ENCODE measurements at places on chromosomes 5 and 9.

GRCh38 chr9:91378695-91379127 lies 17.0 kb upstream of the AUH start:
- DNase-seq = no peak

DNA sequence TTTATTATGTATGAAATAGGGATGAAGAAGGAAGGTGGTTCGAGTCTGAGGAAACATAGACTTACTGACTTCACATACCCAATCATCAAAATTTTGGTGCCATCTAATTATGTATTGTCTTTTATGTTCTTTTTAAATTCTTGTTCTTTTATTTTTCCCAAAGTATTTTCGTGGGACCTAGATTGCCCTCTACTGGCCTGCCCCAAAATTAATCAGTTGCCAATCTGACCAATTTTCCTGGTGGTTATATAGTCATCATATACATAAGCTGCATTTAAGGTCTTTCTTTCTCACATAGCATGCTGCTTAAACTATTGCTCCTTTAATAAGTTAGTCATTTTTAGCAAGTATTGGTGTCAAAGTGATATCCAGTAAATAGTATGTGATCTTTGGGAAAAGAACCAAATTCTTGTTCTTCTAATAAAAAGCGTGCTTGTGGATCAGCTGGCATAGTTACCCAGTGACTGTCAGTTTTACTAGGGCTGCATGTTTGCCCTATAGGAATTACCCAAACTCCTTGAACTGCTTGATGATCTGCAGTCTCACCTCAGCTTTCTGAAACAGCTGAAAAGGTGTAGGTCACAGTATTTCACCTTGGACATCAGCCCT lies 223.5 kb downstream of the SH3GL2 start:
- no peak for DNase-seq

- no peak for DNase-seq
These were observed 35.0 kb downstream of the ARL15 start for GRCh38 chr5:54275361-54275760.

DNA sequence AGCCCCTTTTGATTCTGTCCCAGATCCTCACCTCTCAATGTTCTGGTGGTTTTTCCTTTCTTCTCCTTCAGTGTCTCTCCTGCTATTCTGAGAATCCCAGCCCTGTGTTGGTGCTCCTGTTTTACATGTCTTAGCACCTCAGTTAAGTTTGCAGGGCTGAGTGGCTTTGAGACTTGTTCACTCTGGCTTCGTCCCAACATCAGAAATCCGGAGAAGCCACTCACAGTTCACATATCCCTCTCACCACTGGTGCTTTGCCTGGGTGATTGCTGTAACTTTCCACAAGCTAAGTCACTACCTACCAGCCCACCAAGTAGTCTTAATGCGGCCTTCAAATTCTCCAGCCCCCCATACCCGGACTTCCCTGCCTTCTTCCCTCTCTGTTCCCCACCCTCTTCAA lies 40.2 kb downstream of the CYFIP2 start:
- DNase-seq = no peak

DNA sequence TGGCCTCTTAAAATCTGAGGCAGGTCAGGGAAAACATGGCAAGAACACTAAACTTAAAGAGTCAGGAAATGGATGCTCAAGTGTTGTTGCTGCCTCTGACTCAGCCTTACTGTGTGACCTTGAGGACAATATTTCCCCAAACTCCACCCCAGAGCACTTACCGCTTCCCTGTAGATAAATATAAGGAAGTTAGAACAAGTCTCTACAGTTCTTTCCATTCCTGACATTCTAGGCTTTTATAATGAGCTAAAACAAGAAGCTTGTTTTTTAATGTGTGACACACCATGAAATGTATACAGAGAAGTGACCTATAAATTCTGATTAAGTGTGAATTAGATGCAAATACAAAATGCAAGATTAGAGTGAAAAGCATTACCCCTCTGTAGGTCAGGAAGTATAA lies 129.3 kb downstream of the GRIA1 start:
- DNase-seq = no peak

- DNase-seq = no peak
These were observed 172.9 kb upstream of the NREP start for GRCh38 chr5:111929867-111930266.

- DNase-seq = no peak
These were observed 41.8 kb upstream of the TCF7 start for GRCh38 chr5:134072471-134073210.

GRCh38 chr5:172458976-172459782 lies 4.9 kb upstream of the SH3PXD2B start:
- DNase-seq = no peak

DNA sequence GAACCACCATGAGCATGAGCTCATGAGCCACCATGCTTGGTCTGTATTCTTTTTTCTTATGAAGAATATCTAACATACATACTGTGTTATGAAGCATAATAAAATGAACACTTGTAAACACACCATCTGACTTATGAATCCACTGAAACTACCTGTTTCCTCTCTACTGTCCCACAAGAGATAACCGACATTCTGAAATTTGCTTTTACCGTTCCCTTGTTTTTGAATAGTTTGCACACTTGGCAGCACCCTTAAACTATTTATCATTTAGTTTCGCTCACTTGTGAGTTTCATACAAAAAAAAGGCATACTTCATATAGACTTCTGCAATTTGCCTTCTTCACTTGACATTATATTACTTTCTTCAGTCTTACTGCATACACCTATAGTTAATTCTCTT lies 8.9 kb downstream of the LARS1 start:
- DNase-seq = no peak

DNA sequence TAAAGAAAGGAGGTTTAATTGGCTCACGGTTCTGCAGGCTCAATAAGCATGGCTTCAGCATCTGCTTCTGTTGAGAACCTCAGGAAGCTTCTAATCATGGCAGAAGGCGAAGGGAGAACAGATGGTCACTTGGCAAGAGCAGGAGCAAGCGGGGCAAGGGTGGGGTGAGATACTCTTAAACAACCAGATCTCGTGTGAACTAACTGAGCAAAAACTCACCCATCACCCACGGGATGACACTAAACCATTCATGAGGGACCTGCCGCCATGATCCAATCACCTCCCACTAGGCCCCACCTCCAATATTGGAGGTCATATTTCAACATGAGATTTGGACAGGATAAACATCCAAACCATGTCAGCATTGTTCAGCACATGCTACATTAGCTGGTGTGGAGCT lies 89.1 kb upstream of the HAND1 start:
- DNase-seq = no peak

GRCh38 chr5:14547666-14548065 lies 33.9 kb upstream of the OTULINL start:
- no peak for DNase-seq

- no peak for DNase-seq
These were observed 101.0 kb downstream of the KCNT1 start for GRCh38 chr9:135802876-135803419.

DNA sequence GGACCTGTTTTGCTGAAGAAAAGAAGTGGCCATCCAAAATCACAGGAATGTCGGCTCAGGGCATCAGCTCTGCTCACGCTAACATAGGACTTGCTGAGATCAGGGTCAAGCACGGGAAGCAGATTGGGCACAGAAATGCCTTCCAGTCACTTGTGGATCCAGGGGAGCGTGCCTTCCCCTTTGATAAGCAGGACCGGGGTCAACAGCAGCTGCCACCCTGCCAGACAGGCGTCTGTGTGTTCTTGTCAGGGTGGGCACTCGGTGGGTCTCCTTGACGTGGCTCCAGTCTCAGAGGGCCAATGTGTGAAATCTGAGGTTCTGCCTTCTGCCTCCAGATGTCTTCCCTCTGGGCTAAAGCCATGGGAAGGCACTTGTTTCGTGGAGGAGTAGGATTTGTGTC lies 313.7 kb upstream of the IRX4 start:
- no peak for DNase-seq

- DNase-seq = peak; percentile 32
These were observed 5.3 kb downstream of the ANKS6 start for GRCh38 chr9:98790842-98791607.

DNA sequence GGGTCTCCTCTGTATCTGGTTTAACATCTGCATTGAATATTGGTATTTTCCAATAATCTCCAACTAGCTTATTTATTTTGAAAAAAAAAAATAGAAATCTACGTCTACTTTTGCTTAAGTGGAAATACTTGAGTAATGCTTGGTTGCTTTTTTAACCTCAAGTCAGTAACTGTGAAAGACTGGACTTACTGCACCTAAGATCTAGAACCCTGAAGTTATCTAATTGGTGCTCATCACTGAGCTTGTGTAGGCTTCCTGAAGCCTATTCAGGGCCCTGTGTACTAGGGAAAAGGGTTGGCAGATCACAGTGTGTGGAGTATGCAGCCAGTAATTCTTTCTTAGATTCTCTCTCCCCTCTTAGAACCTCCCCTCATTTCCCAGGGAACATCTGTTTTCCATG lies 16.2 kb downstream of the SLC1A1 start:
- no peak for DNase-seq

DNA sequence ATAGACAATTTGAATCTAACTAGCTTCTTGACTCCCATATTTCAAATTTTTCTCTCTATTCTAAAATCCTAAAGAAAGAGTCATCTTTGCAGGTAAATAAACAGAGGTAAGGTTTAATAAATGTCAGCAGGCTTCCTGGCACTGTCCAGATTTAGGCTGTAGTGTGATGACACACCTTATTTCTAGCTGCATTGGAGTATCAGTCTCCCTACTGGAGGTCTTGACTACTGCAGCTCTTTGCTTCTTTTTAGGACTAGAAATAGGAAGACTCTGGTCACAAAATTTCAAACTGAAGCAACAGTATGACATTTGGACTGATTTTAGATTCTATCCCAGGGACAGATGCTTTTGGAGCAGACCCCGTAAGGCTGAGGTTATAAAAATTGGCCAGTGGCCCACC lies 40.7 kb upstream of the PPP3R2 start:
- no peak for DNase-seq

DNA sequence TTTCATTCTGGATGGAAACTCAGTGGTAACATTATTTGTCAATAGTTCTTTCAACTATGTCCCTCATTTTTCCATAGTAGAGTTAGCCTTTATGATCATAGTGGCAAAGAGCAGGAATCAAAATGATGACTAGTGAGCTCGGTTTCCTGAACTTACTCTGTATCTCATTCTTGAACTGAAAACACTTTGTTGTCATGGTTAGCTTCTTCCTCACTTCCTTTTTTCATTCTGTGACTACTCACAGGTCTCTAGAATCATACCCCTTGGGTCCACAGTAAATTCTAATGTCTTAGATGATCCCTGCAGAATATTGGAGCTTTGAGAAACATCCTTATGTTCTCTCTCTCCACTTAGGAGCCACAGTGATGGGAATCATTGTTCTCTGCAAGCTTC lies 29.4 kb upstream of the RECK start:
- no peak for DNase-seq

GRCh38 chr5:53480416-53481158 lies at the start of gene FST:
Gene FST (plus strand): TSS chr5:53480629. CDS start chr5:53480792, 163 bp downstream.
- DNase-seq = no peak

- no peak for DNase-seq
These were observed 146.4 kb downstream of the GABRB2 start for GRCh38 chr5:161399996-161400562.

DNA sequence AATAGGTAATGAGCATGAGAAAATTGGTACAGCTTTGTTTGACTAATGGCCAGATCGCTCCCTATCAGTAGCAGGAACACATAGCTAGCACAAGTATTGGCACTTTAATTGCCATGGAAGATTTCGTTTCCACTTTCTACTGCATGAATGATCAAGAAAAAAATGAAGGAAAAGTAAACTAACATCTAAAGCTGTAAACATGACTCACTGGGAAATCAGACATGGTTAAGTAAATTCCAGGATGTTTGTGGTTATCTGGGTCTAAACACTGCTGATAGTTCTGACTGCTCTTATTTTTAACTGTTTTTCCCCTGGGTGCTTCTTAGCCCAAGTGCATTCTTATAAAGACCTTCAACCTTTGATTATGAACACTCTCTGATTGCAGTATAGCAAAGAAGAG lies 388.9 kb downstream of the NR2F1-AS1 start:
- DNase-seq = no peak

DNA sequence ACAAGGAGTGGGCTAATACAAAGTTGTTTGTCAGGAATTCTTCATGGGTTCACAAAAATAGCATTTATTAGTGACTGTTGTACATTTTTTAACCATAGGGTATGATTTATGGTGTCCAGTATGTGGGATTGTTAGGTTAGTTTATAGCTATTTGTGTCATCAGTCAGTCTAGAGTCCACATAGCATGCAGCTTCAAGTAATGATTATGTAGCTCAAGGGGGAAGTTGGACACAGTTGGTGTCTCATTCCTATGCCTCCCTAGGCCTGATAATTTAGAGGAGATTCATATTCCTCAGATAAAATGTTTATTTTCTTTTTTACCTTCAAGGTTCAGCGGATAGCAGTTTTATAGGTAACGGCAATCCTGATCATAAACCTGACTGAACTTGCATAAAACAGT lies 153.8 kb downstream of the OXCT1 start:
- DNase-seq = no peak

GRCh38 chr5:107248066-107248695 lies 422.6 kb downstream of the EFNA5 start:
- DNase-seq = no peak

DNA sequence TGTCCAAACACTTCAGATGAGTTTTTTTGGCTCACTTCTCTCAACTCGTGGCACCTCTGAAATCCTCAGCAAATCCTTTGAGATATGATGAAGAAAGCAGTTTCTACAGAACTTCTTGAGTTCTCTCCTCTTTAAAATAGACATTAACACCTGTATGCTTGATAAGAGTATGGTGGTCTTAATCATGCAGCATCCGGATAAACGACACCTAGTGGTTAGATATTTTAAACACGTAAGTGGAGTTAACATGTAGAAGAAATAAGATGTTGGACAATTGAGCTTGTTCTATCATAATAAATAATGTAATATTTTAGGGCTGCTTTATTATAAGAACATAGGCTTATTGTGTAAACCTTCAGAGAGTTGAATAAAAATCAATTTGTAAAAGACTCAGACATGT lies 324.8 kb downstream of the CYLC2 start:
- no peak for DNase-seq

DNA sequence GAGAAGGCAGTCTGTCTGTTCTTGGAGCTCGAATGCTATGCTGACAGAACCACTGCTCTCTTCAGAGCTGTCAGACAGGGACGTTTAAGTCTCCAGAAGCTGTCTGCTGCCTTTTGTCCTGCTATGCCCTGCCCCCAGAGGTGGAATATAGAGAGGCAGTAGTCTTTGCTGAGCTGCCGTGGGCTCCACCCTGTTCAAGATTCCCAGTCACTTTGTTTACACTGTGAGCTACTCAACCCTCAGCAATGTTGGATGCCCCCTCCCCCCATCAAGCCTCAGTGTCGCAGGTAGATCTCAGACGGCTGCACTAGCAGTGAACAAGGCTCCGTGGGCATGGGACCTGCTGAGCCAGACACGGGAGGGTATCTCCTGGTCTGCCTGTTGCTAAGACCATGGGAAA lies 344.2 kb downstream of the TMEM161B start:
- DNase-seq = no peak

- no peak for DNase-seq
These were observed 639 bp downstream of the INVS start for GRCh38 chr9:100099722-100100042.

DNA sequence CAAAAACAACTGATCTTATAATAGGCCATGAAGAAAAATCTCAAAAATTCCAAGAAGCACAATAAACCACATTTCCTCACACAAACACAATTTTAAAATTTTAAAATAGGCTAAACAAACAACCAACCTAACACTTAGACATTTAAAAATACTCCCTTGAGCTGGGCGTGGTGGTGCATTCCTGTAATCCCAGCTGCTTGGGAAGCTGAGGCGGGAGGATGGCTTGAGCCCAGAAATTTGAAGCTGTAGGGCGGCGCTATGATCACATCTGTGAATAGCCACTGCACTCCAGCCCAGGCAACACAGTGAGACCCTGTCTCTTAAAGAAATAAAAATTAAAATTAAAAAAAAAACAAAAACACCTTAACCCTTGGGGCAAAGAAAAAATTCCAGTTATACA lies 36.9 kb upstream of the TESK1 start:
- no peak for DNase-seq
